Lung (tissue), 17 donors: ENCODE measurements at places on chromosomes 3 and 15. TPM values are rescaled to one million over a fixed set of nuclear protein-coding genes. Genes with fewer than 3 reads are reported as not detected.

- DNase-seq, result no peak
- no peak overlapping the region for H3K4me3 ChIP-seq
- no peaks in the 10 kb centered on the region for H3K36me3 ChIP-seq
- H3K27me3 ChIP-seq, result no peaks in the 10 kb centered on the region
- H3K27ac ChIP-seq, result no peak overlapping the region
Observed at GRCh38 chr3:180097626-180098025, 60.9 kb upstream of the PEX5L start.

GRCh38 chr15:83588441-83588840, 65.5 kb upstream of the ADAMTSL3 start:
- H3K36me3 ChIP-seq, result no peaks in the 10 kb centered on the region
- H3K4me3 ChIP-seq, result no peak overlapping the region
- H3K27me3 ChIP-seq, result no peaks in the 10 kb centered on the region
- H3K4me1 ChIP-seq, result no peaks in the 10 kb centered on the region
- DNase-seq, result no peak

GRCh38 chr15:78334845-78335244, 5.3 kb upstream of the CRABP1 start:
- no peak for DNase-seq
- no peak overlapping the region for H3K4me3 ChIP-seq
- H3K36me3 ChIP-seq, result no peaks in the 10 kb centered on the region
- no peaks in the 10 kb centered on the region for H3K4me1 ChIP-seq

GRCh38 chr3:175267121-175267531, 408.0 kb downstream of the NAALADL2 start:
- no peaks in the 10 kb centered on the region for H3K27me3 ChIP-seq
- H3K36me3 ChIP-seq, result no peaks in the 10 kb centered on the region
- no peak for DNase-seq
- no peak overlapping the region for H3K27ac ChIP-seq
- no peaks in the 10 kb centered on the region for H3K4me1 ChIP-seq

DNA sequence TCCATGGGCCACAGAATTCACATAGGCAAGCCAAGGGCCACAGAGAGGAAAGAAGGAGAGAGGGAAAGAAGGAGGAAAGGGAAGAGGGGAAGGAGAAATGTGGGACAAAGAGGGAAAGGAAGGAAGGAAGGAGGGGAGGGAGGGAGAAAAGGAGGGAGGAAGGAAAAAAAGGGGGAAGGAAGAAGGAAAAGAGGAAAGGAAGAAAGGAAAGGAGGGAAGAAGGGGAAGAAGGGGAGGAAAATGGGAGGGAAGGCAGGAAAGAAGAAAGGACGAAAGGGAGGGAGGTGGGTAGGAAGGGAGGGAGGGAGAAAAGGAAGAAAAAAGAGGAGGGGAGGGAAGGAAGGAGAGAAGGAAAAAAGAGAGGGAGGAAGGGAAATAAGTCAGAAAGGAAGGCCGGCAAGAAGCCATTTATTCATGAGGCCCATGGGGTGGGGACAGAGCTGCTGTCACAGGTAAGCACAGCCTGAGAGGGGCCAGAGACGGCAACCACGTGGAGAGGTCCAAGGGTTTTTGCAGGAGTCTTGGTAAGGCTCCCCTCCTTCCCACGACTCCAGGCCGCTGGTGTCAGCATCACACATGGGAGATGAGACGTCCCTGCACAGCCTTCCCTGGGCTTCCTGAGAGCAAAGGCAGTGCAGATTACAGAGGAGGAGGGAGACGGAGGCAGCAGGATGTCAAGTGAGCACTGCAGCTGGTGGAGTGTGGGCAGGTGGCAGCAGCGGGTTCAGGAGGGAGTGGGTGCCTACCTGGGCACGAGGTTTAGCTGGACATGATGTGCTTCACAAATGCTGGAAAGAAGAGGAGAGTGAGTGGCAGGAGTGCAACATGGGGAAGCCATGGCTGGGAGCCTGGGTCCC, 5.5 kb downstream of the MYL3 start:
- H3K27me3 ChIP-seq, result no peaks in the 10 kb centered on the region
- H3K4me1 ChIP-seq, result no peaks in the 10 kb centered on the region
- no peak overlapping the region for H3K27ac ChIP-seq
- H3K4me3 ChIP-seq, result no peak overlapping the region
- no peak for DNase-seq

DNA sequence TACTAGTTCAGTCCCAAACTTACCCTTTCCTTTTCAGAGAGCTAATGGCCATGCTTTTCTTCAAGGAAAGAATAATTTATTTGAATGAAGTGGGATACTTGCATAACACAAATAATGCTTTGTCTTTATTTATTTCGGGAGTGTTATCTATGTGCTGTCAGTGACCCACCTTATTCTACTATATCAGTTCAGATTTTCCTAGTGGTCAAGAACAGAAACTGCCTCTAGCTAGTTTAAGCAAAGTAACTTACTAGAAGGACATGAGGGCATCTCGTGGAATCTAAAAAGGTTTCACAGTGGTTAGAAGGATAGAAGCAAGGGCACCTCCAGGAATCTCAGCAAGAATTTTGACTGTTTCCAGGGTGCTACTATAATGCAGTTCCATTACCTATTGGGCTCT, 3.8 kb upstream of the TIMMDC1 start:
- peaks cover 10% of the 10 kb centered on the region for H3K4me1 ChIP-seq
- no peak overlapping the region for H3K27ac ChIP-seq
- H3K4me3 ChIP-seq, result no peak overlapping the region
- peaks cover 9% of the 10 kb centered on the region for H3K36me3 ChIP-seq

GRCh38 chr3:190973771-190974170, 111.3 kb upstream of the GMNC start:
- no peak overlapping the region for H3K4me3 ChIP-seq
- H3K27me3 ChIP-seq, result no peaks in the 10 kb centered on the region
- H3K27ac ChIP-seq, result no peak overlapping the region
- H3K36me3 ChIP-seq, result no peaks in the 10 kb centered on the region

- no peaks in the 10 kb centered on the region for H3K4me1 ChIP-seq
- H3K36me3 ChIP-seq, result no peaks in the 10 kb centered on the region
- no peaks in the 10 kb centered on the region for H3K27me3 ChIP-seq
- no peak overlapping the region for H3K4me3 ChIP-seq
Observed at GRCh38 chr3:56862352-56863062, 60.8 kb upstream of the ARHGEF3 start.

DNA sequence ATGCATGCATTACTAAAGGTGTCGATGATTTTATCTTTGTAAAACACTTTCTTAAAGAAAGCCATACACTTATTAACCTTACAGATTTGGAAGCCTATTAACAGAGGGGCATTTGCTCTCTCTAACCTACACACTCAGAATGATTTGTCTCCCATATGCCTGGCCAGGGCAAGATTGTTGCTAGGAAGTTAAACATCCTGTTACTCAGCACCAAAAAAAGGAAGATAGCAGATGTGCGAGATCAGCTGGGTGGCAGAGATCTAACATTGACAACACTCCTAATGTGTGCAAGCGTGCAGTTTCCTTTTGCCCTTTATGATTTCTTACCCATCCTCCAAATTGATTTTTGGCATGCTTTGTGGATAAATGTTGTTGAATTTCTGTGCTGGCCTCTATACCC, 73.9 kb upstream of the TMEM108 start:
- no peak overlapping the region for H3K4me3 ChIP-seq
- H3K4me1 ChIP-seq, result no peaks in the 10 kb centered on the region
- DNase-seq, result peak; percentile 28

- H3K36me3 ChIP-seq, result no peaks in the 10 kb centered on the region
- no peak overlapping the region for H3K27ac ChIP-seq
- H3K4me1 ChIP-seq, result no peaks in the 10 kb centered on the region
- no peaks in the 10 kb centered on the region for H3K27me3 ChIP-seq
- no peak for DNase-seq
Observed at GRCh38 chr3:39000008-39000450, 51.7 kb downstream of the SCN11A start.

The CACNA1D gene
- polyA plus RNA-seq, result 2.7 TPM

The LMOD3 gene
- 0.08 TPM for polyA plus RNA-seq

The PARP15 gene
- 2.4 TPM for polyA plus RNA-seq

DNA sequence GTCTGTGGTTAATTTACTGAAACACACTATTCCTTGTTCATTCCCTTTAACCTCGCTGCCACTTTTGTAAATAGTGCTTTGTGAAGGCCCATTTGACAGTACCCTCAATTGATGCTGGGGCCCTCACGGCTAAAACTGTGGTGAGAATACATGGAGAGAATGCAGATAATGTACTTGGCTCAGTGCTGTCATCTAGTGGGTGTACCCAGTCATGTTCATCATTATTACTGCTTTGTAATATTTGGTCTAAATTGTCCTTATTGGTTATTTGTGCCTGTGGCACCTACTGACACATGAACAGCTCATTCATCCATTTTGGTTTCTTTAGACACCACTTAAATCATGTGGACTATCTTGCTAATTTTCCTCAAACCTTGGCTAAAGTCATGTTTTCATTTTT, 543.6 kb downstream of the EDEM1 start:
- DNase-seq, result no peak
- H3K4me3 ChIP-seq, result no peak overlapping the region
- no peak overlapping the region for H3K27ac ChIP-seq
- no peaks in the 10 kb centered on the region for H3K4me1 ChIP-seq
- H3K27me3 ChIP-seq, result no peaks in the 10 kb centered on the region

DNA sequence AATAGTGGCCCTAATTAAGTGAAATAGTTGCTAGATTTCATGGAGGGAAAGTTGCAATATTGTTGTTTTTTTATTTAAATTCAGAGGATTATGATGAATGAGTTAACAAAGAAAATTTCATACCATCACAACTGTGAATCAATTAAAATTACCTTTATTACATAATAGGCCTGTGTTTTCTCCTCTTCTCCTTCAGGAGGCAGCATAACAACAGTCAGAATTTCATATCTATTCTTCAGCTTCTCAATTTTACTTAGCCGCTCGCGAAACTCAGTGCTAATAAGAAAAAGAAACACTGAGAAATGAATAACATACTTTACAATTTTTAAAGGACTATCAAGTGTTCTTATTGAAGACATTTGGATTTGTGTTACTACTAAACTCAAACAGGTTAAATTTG, 29.4 kb downstream of the TTC14 start:
- no peaks in the 10 kb centered on the region for H3K4me1 ChIP-seq
- no peaks in the 10 kb centered on the region for H3K27me3 ChIP-seq
- DNase-seq, result no peak
- no peak overlapping the region for H3K4me3 ChIP-seq
- peaks cover 1% of the 10 kb centered on the region for H3K36me3 ChIP-seq

The ECE2 gene
- polyA plus RNA-seq, result not detected

The CTXN2 gene
- polyA plus RNA-seq, result not detected

The KLHL40 gene
- not detected for polyA plus RNA-seq

GRCh38 chr3:51968170-51968775, 1.0 kb upstream of the PCBP4 start:
- peaks cover 16% of the 10 kb centered on the region for H3K4me1 ChIP-seq
- peak; percentile 59 for DNase-seq
- H3K36me3 ChIP-seq, result no peaks in the 10 kb centered on the region
- no peaks in the 10 kb centered on the region for H3K27me3 ChIP-seq

The ACOX2 gene
- 13.1 TPM for polyA plus RNA-seq

The PRICKLE2 gene
- 4.1 TPM for polyA plus RNA-seq

GRCh38 chr3:108223928-108224327, 1.7 kb upstream of the IFT57 start:
- H3K4me3 ChIP-seq, result no peak overlapping the region
- no peaks in the 10 kb centered on the region for H3K27me3 ChIP-seq
- H3K4me1 ChIP-seq, result no peaks in the 10 kb centered on the region
- peak overlapping the region; percentile 24 for H3K27ac ChIP-seq
- DNase-seq, result no peak
- no peaks in the 10 kb centered on the region for H3K36me3 ChIP-seq

DNA sequence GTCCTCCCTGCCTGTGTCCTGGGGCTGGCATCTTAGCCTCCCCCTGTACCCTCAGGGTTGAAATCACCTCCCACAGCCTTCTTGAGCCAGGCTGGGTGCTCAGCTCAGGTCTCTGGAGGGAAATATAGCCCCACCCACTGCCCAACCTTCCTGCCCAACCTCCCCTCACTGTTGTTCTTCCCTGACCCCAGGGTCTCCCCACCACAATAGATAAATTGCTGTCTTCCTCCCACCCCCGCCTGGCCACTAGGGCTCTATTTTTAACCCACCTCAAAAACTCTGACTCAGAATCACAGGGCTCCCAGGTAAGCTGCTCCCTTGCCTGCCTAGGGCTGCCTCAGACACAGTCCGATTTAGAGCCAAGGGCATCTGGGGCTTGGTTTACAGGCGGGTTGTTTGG, 15.0 kb downstream of the HCN4 start:
- H3K27ac ChIP-seq, result no peak overlapping the region
- DNase-seq, result no peak
- H3K36me3 ChIP-seq, result no peaks in the 10 kb centered on the region

The MUSTN1 gene
- 4.6 TPM for polyA plus RNA-seq

The ROBO2 gene
- polyA plus RNA-seq, result 0.30 TPM

- peaks cover 5% of the 10 kb centered on the region for H3K4me1 ChIP-seq
- no peak for DNase-seq
- peak overlapping the region; percentile 88 for H3K27ac ChIP-seq
- no peaks in the 10 kb centered on the region for H3K36me3 ChIP-seq
- no peaks in the 10 kb centered on the region for H3K27me3 ChIP-seq
Observed at GRCh38 chr3:111979434-111980038, 710 bp downstream of the ABHD10 start.

DNA sequence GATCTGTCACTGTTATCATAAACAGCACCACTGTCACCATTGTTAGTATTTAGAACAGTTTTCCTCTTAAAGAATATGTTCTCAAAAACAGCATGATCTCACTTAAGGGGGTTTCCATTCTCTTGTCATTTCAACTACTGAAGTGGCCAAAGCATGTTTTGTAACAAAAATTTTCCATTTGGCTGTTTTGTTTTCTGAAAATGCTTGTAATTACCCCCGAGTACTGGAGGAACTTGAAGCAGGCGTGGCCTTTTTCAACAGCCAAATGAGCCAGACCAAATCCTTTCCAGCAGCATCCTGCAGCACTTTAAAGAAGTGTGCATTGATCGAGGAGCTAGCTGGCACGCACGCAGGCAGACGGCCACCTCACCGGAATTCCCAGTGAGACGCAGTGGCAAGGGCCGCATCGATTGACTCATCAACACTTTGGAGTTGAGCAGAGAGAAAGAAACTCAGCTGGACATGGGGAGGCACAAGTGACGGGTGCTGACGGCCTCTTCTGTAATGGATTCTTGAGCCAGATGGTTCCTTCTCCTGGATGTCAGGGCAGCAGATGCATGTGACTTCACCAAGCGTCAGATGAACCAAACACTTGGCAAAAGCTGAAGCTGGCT, 234.3 kb upstream of the IGF1R start:
- no peak for DNase-seq
- H3K4me1 ChIP-seq, result peaks cover 8% of the 10 kb centered on the region
- H3K27ac ChIP-seq, result peak overlapping the region; percentile 25
- no peaks in the 10 kb centered on the region for H3K36me3 ChIP-seq
- peaks cover 4% of the 10 kb centered on the region for H3K27me3 ChIP-seq

DNA sequence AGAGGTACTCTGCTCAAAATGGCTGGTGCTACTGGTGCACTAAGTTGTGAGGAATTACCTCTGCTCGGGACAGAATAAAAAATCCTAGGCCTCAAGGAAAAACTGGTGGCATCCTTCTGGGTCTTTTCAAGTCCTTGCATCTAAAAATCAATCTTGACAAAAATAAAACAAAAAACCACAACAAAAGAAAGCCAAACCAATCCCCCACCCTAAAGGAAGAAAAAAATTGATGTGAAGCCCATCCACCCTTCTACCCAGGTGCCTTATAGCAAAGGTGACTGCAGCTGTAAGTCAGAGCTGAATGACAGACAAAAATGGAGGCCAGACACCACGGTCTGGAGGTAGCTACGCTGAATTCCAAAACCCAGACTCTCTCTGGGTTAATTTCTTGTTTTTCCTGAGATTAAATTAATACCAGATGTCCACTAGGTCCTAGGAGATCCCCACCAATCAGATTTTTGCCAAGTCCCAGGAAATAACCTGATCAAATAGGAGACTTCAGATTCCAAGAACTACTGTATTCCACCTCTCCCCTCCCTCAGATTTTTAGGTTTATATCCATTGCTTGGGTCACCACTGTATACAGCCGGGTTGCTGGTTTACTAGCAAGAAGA, 33.5 kb downstream of the ABCC5 start:
- H3K4me1 ChIP-seq, result no peaks in the 10 kb centered on the region
- no peak overlapping the region for H3K27ac ChIP-seq
- no peaks in the 10 kb centered on the region for H3K27me3 ChIP-seq
- H3K4me3 ChIP-seq, result no peak overlapping the region
- H3K36me3 ChIP-seq, result peaks cover 29% of the 10 kb centered on the region
